Activated T-cell treated with anti-CD3 and anti-CD28 coated beads for 1 hour (primary cell): ENCODE measurements at places on chromosomes 11 and 22.

DNA sequence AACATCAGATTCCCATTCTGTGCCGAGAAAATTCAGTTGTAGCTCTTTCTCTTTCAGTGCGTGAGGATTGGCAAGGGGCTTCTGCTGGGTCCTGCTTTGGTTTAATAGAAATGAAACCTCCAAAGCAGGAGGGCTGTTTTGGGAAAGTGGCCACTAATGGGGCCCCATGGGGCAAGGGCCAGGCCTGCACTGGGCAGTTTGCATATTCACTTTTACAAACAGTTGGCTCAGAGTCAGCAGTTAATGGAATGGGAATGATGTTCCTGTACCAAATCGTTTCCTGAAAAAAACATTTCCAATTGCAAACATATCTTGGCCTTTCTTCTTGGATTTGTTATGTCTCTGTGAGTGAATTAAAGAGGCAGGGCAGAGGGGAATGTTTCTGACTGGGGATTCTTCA lies 92.1 kb downstream of the PARVA start:
- DNase-seq: no peak

GRCh38 chr11:107606141-107606540 lies 15.2 kb downstream of the ELMOD1 start:
- DNase-seq: no peak

- no peak for DNase-seq
Measured at GRCh38 chr11:60852117-60852981, 3.4 kb downstream of the PTGDR2 start.

- no peak for DNase-seq
Measured at GRCh38 chr11:47998733-47999359, 18.5 kb downstream of the PTPRJ start.

GRCh38 chr11:15742626-15743519 lies 613.5 kb downstream of the SOX6 start:
- DNase-seq: no peak

- DNase-seq: no peak
Measured at GRCh38 chr11:96167203-96167758, 175.7 kb downstream of the MAML2 start.

GRCh38 chr11:9858218-9858617 lies 194.3 kb downstream of the SWAP70 start:
- DNase-seq: no peak

GRCh38 chr11:7964261-7964660 lies 986 bp downstream of the NLRP10 start:
- DNase-seq: no peak

GRCh38 chr11:118092907-118093571 lies 6.3 kb upstream of the SMIM35 start:
- no peak for DNase-seq

GRCh38 chr11:129946256-129946655 lies 50.9 kb upstream of the NFRKB start:
- no peak for DNase-seq

GRCh38 chr11:13391217-13391616 lies 71.8 kb downstream of the BTBD10 start:
- DNase-seq: no peak

- DNase-seq: no peak
Measured at GRCh38 chr22:38236786-38237185, 35.0 kb downstream of the MAFF start.

DNA sequence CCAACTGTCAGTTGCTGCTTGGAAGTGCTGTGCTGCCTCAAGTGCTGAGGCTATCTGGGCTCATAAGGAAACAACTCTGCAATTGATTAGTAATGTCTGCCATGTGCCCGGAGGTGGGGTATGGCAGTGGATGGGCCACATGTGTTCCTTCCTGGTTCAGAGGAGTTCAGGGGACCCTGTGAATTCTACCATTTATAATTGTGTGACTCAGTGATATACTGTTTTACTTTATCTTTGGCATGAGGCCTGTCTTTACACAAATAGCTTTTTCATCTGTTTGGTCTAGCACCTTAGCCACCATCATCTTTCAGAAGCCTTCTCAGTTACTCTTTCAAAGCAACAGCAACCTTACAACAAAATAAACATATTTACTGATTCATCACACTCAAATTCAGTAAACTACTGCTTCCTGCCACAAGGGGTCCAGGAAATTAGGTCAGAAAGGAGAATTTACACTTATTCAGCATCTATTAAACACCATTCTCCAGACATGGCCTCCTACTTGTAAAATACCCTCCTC lies 20.9 kb downstream of the DKK3 start:
- no peak for DNase-seq

DNA sequence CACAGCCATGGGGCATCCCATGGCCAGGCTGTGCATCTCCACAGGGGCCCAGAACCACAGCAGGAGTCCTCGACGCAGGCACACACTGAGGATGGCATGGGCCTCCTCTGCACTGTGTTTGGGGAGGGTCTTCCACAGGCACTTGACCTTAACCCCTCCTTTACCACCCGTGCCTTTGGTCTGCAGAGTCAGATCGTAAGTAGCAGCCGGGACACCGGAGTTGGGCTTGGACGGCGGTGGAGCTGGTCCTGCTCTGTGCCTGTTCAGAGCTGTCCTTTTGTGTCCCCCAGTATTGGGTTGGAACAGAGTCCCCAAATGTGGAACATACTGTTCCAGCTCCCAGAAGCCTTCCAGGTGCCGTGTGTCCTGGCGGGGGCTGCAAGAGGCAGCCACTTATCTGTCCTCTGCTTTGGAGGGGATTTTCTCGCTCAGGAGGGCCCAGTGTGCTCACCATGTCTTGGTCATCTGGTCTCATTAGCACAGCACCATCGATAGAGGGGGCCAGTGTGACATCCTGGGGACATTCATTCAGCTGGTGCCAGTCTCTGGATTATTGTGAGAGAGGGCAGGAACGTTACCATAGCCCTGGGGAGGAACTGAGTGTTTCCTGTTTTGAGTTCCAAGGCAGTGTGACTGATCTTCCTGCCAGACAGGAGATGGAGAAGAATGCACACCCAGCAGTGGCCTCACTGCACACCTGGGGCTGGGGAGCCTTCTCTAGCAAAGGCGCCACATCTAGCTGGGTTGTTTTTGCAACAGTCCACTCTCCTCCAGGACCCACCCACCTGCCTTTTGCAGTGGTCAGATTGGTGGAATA lies 12.4 kb downstream of the CRELD2 start:
- DNase-seq: no peak

DNA sequence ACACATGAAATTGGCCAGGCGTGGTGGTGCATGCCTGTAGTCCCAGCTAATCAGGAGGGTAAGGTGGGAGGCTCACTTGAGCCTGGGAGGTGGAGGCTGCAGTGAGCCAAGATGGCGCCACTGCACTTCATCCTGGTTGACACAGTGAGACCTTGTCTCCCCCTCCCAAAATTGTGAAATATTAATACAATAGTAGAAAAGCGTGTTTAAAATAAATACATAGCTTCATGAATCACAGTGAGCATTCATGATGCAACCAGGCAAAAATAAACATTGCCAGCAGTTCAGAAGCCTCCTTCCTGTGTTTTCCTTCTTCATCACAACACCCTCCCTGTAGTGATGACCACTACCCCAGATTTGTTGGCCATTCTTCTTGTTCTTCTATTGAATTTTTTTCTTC lies 4.3 kb upstream of the TEAD1 start:
- no peak for DNase-seq

- no peak for DNase-seq
Measured at GRCh38 chr11:32420937-32421901, 14.1 kb downstream of the WT1 start.

- DNase-seq: peak; percentile 8
Measured at GRCh38 chr11:17979770-17980371, 33.0 kb downstream of the SERGEF start.

GRCh38 chr22:39997939-39998726 lies 3.4 kb downstream of the FAM83F start:
- no peak for DNase-seq

- no peak for DNase-seq
Measured at GRCh38 chr11:86116386-86116726, 47.5 kb upstream of the PICALM start.

- DNase-seq: no peak
Measured at GRCh38 chr22:35424761-35425160, 24.8 kb downstream of the MCM5 start.

GRCh38 chr11:5398936-5399335 lies 15.3 kb downstream of the OR51M1 start:
- DNase-seq: no peak

- no peak for DNase-seq
Measured at GRCh38 chr11:122202161-122202950, 86.3 kb upstream of the BLID start.

DNA sequence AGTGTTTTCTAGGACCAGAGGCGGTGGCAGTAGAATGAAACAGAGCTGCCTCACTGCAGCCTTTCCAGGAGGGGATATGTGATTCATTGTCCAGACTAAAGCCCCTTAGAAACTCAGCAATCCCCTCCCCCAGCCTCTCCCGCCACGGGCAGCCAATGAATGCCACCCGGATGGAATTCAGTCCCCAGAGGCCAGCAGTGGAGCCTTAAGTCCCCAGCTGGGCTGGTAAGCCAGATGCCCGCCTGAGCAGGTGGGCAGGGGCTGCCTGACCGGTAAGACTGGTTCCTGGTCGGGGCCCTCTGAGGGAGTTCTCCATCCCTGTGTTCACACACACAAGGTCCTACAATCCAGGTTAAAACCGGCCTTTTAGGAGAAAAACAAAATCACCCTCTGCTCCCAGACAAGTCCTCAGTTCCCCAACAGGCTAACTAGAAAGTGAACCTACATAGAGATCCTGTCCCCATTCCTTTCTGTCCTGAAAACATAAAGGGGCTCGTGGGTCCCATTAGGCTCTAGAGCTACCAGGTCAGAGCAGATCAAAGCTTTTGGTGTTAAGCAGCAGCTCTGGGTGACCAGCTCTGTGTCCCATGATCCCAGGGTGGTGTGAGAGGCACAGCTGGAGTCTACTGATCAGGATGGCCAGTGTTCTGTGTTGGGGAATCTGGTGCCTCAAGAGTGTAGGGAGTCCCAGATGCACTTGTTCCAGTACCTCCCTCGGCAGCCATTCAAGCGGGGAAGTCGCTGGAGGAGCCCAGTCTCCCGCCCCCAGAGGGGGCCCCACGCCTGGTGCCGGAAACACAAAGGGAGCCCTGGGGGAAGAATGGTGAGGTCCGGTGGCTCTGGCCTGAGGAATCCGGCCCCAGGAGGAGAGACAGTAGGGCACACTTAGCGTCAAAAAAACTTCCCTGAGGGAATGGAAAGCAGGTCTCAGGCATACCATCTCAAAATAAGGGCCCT lies 2.6 kb downstream of the PATZ1 start:
- no peak for DNase-seq

- DNase-seq: no peak
Measured at GRCh38 chr11:122159173-122159721, 43.2 kb upstream of the BLID start.

DNA sequence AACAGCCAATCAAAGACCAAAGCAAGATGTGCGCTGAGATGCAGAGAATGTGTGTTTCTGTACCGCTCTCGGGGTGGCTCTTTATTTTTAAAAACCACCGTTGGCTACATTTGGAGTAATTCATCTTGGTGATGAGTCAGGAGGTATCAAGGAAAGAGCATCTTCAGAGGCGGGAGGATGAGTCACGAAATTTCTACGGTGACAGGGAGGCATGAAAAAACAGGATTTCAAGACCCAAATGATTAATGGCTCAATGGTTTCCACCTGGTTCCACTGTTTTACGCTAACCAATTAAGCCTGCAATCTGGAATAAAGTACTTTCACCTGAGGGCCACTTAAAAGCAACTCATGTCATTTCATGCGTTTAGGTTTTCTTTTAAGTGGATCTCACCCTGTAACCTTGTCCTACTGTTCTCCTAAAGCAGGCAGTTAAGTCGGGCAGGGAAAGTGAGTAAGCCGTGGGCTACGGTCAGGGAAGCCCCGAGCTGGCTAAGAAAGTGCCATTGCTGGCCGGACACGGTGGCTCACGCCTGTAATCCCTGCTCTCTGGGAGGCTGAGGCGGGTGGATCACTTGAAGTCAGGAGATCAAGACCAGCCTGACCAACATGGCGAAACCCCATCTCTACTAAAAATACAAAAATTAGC lies 74.6 kb downstream of the CELSR1 start:
- no peak for DNase-seq

DNA sequence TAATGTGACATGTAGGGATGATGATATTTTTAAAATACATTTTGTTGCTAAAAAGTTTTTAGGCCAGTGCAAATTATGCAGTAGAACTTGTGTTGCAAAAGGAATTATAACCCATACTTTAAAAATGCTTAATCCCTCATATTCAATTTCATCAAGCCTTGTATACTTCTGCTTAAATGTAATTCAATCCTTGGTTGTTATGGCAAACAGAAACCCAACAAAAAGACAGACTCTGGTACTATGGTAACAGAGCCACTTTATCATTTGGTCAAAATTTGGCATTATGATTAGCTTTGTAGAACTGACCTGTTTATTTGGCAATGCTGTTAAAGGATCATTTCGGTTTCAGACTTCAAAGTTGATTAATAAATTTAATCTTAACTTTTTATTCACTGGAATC lies 284.8 kb downstream of the TMEM135 start:
- DNase-seq: no peak
